ENCODE measurements at places on chromosomes 4 and X.
A peak's percentile ranks its signal among the peaks of the same experiment; 100 is the strongest.

- no peak for DNase-seq
Measured at GRCh38 chr4:41535911-41536371, 2.0 kb upstream of the LIMCH1 start.

- DNase-seq, result no peak
Measured at GRCh38 chr4:56106180-56107147, 157.7 kb downstream of the CEP135 start.

- no peak for DNase-seq
Measured at GRCh38 chrX:150198776-150199175, 164.3 kb upstream of the MAMLD1 start.

DNA sequence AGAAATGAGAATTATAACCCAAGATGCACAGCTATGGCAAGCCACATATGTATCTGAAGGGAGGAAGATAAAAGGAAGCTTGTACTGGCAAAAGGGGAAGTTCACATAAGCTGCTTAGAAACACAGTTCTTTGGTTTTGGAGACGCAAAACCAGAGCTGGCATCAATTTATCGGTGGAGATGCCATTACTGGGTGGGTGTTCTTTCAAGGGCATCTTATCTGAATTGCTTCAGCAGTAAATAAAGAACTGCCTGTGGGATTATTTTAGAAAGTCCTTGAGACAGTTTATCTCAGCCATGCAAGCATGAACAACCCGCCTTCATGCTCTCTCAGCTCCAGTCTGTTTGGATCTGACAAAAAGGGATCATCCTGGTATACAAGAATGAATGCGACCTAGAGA is 60.8 kb downstream of the DDX60 start:
- no peak for DNase-seq

DNA sequence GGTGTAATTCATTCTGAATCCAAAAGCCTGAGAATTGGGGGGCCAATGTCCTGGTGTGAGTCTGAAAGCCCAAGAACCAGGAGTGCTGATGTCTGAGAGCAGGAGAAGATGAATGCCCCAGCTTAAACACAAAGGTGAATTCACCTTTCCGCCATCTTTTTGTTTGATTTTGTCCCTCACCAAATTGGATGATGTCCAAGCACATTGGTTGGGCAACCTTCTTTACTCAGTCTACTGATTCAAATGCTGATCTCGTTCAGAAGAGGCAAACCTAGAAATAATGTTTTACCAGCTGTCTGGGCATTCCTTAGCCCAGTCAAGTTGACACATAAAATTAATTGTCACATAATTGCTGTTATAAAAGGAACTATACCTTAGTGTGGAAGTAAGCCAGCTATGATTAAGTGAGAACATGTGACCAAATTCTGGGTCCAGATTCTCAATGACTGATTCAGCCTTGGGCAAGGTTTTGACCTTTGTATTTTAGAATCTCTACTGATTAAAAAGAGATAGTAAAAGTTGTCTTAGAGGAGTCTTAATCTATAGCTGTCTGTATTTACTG is 34.5 kb upstream of the SLC4A4 start:
- no peak for DNase-seq

- DNase-seq, result no peak
Measured at GRCh38 chr4:68460085-68460484, 12.8 kb downstream of the TMPRSS11E start.

DNA sequence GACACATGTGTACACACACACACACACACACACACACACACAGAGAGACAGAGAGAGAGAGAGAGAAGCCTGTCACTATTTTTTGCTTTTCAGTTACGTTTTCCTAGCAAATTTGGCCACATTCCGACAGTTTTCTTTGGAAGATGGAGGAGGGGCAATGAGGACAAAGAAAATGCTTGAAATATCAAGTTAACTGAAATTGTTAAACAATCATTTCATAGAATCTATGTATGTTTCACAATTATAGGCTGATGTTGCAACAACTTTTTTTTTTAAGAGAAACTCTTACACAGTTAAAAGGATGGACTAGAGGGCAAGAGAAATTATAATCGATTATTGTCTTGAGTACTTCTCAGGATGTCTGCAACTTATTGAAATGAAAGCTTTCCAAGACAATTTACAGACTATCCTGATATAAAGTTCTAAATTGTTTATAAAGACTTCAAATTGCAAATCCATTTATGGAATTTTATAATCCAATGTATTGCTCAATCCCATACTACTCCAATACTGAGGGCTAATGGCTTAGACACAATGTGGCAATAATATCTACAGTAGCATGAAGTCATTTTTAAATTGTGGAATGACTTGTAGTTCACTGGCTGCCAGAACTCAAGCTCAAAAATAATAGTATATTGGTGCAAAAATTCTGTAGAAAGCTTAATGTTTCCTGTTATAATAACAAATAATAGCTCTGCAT is 647.0 kb upstream of the PCDH7 start:
- DNase-seq, result no peak

GRCh38 chr4:7933651-7934510 is 5.8 kb downstream of the AFAP1 start:
- DNase-seq, result no peak

DNA sequence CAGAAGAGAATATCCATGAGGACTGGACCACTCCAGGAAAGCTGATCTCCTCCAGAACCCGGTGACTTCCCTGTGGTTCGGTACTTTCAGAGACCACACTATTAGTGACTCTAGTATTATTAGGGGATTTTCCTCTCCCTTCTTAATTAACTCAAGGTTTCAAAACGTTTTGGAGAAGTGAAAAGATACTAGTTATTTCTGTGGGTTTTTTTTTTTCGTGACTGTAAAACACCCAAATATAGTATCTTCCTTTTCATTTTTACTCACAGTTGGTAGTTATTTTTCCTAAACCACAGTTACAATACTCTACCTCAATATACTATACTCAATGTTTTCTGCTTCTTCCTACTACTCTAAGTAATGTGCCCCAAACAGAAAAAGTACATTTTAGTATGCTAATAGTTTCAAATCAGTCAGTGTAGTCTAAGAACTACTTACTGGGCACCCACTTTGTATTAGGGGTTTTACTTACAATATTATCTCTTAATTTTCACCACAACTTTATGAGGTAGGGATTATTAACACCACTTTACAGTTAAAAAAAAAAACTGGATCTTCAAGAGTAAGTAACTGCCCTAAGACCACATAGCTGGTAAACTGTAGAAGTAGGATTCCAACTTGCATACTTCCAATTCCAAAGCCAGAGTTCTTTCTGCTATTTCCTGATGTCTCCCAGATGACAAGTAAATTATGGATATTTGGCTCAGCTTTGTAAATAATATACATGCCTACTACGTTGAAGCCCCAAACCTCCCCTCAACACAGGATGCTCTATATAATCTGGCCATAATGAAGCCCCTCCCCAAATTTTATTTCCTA is 45.0 kb downstream of the SLC9A7 start:
- DNase-seq, result no peak

DNA sequence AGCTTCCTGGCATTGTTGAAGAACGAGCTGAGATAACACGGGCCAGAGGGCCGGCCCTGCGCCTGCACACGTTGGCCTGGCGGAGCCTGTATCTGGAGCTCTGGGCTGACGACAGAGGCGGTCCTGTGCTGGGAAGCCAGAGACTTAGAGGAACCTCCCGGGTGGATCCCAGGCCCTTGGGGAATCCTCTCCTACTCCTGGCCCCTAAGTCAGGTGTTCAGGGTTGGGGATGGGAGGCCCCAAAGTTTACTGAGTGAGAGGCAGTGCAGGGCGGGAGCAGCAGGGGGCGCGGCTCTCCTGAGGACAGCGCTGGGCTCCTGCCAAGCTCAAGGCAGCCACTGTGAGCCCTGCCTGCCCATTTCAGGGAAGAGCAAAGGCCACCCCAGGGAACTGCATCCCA is 2.5 kb upstream of the HTRA3 start:
- peak; percentile 32 for DNase-seq

- DNase-seq, result no peak
Measured at GRCh38 chr4:85756938-85757337, 282.0 kb downstream of the ARHGAP24 start.

- no peak for DNase-seq
Measured at GRCh38 chrX:74242050-74242449, 61.9 kb upstream of the ZCCHC13 start.

- DNase-seq, result no peak
Measured at GRCh38 chr4:147846318-147847155, 114.6 kb downstream of the ARHGAP10 start.

- DNase-seq, result peak; percentile 13
Measured at GRCh38 chrX:138128027-138128671, 562.2 kb downstream of the ZIC3 start.

GRCh38 chr4:18343581-18343980 is 322.0 kb upstream of the LCORL start:
- DNase-seq, result no peak

DNA sequence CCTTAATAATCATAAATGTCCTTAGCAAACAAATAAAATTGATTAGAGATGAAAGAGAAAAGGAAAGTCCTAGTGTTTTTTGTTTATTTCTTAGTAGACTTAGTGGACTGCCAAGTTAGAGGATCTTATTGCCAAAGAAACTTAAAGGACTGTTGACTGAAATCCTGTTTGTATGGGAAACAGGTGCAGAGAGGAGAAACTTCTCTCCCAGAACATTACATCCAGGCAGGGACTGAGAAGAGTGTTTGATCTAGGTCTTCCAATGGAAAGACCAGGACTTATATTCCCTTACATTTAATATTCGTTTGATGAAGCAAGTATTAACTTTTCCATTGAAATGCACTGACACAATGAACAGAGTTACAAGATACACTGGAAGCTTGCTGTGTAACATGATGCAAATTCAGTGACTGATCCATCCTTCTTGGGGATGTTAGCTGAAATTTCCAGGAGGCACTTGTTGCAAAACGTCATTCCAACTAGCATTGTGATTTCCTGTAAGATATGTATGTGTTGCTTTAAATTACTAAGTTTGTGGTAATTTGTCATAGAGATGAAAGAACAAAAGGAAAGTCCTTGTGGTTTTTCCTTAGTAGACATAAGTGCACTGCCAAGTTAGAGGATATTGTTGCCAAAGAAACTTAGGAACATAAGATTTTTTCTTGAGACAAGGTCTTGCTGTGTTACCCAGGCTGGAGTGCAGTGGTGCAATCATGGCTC is 505.6 kb downstream of the STIM2 start:
- no peak for DNase-seq

GRCh38 chr4:160265836-160266235 is 1163.0 kb downstream of the RAPGEF2 start:
- DNase-seq, result no peak

DNA sequence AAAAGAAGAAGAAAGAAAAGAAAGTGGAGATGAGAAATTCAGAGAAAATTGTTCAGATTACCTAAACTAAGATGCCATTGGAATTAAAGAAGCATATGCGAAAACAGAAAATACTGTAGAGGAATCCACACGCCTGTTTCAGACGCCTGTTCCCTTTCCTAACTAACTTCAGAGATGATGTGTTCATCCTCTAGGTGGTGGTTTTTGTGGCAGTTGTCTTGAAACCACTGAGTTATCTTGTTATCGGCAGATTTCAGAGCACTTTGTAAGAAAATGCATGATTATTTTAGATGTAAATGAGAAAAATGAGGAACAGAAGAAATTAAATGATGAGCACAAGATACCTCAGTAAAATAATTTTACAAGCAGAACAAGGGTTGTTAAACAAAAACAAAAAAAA is 48.3 kb downstream of the FUNDC1 start:
- DNase-seq, result no peak

DNA sequence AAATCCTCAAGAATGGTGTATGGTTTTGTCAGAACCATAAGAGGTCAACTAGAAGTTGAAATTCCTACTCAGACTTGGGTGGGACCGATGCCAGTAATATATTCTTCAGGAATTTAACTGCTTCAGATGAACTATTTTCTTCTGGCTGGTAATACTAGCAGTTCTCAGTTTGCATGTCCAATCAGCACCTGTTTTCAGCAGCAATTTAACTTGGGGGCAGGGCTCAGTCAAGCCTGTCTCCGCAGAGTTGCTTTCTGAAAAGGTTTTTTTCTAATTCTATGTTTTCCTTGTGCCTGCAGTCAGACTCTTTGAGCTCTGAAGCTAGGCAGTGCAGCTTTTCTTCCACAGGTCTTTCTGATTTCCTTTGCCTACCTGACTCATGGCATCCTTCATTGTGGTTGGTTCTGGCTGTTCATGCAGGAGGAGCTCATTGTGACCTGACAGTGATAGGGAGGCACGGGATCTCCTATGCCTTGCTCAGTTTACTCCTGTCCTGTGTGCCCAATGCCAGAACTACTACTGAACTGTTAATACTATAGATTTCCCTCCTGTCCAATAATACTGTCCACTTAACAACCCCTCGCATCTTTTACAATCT is 17.3 kb upstream of the FMR1 start:
- no peak for DNase-seq

DNA sequence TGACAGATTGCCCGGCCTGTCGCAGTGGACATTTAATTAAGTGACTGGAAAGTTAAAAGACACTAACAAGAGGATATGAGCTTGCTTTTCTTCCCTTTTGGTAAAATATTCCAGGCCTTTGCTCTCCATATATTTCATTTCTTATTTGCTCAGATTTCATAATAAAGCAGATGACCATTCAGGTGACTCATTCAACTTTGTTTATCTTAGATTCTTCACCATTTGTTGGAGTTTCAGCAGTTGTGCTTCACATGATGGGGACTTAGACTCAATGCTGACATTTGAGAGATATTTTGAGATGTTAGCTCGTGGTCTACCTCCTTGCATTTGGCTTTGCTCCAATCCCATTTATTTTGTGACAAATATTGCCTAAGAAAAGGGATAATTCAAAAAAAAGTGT is 312.2 kb downstream of the ARHGAP24 start:
- no peak for DNase-seq

GRCh38 chr4:109182696-109183095 is 119.8 kb downstream of the COL25A1 start:
- no peak for DNase-seq

GRCh38 chr4:35604724-35605123 is 639.6 kb downstream of the ARAP2 start:
- no peak for DNase-seq

DNA sequence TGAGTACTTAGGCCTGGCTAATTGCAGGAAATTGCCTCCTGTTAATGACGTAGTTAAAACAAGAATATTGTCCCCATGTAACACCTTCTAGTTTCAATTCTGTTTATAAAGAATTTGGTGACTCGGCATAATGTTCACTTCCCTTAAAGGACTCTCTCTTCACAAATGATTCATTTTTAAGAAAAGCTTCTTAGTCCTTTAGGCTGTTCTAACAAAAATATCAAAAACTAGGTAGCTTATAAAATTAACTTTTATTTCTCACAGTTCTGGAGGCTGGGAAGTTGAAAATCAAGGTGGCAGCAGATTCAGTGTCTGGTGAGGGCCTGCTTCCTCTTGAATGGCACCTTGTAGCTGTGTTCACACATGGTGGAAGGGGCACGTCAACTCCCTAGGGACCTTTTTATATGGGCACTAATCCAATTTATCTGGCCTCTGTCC is 23.8 kb downstream of the COL25A1 start:
- no peak for DNase-seq

GRCh38 chr4:87543835-87544461 is 14.8 kb upstream of the SPARCL1 start:
- DNase-seq, result no peak

Data from NT2/D1 (cell line).